SW 1271 (cell line): ENCODE measurements at places on chromosomes 3 and 15.

DNA sequence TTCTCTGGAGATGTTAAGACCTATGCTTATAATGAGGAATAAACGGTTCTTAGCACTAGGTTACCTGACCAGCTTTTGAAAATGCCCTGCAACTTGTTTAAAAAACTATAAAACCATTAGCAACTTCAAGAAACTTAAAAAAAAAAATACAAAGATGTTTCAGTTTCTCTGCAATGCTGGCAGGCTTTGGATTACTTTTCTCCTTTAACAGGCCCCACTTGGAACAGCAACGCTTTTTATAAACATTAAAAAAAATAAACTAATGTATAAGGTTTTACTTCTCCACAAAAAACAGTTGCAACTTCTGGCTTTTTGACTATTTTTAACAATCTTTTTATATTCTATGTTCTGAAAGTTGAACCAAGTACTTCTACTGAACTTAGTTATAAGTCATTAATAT is 1006.7 kb downstream of the ROBO1 start:
- DNase-seq, result no peak

- DNase-seq, result no peak
These were observed 8.5 kb upstream of the ARL14 start for GRCh38 chr3:160668454-160668853.

DNA sequence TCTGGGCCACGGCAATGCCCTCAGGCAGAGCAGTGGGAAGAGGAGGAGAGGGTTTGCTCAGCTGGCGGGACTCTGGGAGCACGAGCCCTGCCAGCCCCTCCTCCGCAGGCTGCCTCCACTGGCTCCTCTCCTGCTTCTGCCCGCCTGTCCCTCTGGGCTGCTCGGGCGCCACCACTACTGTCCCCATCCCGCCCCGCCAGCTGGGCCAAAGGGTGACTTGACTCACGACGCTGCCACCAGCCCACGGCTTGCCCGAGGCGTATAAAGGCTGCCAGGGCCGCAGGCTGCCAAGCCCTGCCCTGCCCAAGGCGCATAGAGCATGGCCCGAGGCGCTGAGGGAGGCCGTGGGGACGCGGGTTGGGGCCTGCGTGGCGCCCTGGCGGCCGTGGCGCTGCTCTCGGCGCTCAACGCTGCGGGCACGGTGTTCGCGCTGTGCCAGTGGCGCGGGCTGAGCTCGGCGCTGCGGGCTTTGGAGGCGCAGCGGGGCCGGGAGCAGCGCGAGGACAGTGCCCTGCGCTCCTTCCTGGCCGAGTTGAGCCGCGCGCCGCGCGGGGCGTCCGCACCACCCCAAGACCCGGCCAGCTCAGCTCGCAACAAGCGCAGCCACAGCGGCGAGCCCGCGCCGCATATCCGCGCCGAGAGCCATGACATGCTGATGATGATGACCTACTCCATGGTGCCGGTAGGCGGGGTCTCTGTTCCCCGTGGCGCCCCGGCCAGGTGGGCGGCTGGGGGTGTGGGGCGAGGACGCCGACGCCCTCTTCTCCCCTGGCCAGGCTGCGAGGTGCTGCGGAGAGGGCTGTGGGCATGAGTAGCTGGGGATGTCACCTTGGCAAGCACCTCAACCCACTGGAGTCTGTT is at the start of gene GLDN:
TSS of gene GLDN (plus strand) at position 290 of the 861 bp plus-strand sequence. CDS start at position 320, 30 bp downstream.
- no peak for DNase-seq

DNA sequence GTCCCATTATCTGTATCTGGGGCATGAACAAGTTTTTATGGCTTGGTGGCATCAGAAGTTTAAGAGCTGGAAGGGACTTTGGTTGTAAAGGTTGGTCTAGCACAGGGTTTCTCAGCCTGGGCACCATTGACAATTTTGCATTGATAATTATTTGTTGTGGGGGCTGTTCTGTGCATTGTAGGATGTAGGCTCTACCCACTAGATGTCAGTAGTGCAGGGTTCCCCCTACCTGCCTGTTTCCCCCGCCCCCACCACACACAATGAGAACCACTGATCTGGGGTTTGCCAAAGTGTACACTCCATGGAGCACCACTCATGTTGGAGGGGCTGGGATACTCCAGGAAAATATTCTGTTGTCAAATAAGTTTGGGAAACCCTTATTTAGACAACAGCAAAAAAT is 42.7 kb downstream of the PLCL2 start:
- no peak for DNase-seq

- DNase-seq, result no peak
These were observed 296 bp downstream of the TPRA1 start for GRCh38 chr3:127590282-127590592.

DNA sequence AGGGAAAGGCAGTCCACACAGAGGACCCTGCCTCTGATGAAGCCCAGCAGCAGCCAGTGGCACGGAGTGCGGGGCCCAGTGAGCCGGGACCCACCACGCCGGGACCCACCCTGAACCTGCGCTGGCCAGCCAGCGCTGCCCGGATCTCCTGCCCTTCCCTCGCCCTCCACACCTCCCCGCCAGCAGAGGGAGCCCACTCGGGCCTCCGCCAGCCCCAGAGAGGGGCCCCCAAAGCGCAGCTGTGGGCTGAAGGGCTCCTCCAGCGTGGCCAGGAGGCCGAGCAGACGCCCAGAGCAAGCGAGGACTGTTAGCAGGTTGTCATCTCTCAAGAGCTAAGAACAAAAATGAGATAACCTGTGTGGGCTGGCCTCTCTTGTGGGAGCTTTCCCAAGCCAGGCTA is 81.3 kb upstream of the ATP10A start:
- no peak for DNase-seq

DNA sequence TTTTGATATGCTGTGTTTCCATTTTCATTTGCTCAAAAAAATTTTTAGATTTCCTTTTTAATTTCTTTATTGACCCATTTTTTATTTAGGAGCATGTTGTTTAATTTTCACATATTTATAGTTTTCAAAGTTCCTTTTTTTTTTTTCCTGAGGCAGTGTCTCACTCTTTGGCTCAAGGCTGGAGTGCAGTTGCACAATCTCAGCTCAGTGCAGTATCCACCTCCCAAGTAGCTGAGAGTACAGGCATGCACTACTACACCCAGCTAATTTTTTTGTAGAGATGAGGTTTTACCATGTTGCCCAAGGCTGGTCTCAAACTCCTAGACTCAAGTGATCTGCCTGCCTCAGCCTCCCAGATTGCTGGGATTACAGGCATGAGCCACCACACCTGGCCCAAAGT is 36.2 kb downstream of the PFN2 start:
- no peak for DNase-seq

DNA sequence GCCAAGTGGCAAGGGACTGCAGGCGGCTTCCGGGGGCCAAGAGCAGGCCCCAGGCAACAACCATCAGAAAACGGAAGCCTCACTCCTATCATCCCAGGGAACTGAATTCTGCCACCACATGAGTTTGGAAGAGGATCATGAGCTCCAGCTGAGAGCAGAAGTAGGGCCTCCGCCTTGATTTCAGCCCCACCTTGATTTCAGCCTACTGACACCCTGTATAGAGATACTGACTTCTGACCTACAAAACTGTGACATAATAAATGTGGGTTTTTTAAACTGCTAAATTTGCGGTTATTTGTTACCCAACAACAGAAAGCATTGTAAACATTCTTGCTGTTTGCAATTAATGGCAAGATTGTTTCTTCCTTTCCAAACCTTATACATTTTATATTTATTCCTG is 21.6 kb upstream of the RARRES1 start:
- DNase-seq, result no peak

- no peak for DNase-seq
These were observed at the start of gene TNFAIP8L3 for GRCh38 chr15:51094606-51095569. TSS of gene TNFAIP8L3 (minus strand) at chr15:51094906. CDS start at chr15:51094595, 311 bp downstream.

DNA sequence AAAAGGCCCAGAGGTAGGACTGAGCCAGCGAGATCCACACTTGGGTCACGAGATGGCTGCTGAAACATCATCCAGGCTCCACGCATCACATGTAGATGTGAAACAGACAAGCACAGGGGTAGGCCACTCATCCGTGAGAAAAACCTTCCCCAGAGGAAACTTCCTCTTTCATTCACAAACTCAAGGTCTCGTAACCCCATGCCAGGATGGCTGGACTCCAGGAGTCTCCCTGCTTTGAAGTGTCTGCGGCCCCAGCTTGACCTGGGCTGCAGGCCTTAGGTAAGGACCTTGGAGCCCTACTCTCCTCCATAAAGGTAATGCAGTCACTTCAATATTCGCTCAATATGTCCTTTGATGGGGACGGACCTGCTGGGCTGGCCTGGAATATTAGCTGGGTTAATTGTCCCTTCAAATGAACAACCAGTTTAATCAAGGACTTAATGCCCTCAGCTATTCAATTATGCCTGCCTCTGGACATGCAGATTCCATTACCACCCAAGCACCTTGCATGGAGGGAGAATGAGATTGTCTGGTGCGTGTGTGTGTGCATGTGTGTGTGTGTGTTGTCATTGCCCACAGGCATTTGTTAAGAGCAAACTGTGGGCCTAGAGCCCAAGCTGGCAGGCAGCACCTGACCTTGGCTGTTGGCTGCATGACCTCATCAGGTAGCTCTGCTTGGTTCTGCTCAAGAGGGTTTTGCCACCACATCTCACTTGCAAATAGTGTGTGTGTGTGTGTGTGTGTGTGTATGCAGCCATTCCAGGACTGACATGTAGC is 186.9 kb upstream of the TLE3 start:
- DNase-seq, result no peak
